ENCODE measurements at places on chromosomes 16 and 17. TPM values are rescaled to one million over a fixed set of nuclear protein-coding genes. Genes with fewer than 3 reads are reported as not detected.

The CDRT15L2 gene
- not detected for total RNA-seq

The PYY gene
- not detected for total RNA-seq

The NMRAL1 gene
- total RNA-seq: 28.9 TPM

The MEOX1 gene
- 32.9 TPM for total RNA-seq

The RFFL gene
- 25.0 TPM for total RNA-seq

The CRYM gene
- total RNA-seq: not detected

The HAS3 gene
- total RNA-seq: 1.3 TPM

- DNase-seq: no peak
Observed at GRCh38 chr17:42904110-42904469, 3.5 kb downstream of the G6PC1 start.

DNA sequence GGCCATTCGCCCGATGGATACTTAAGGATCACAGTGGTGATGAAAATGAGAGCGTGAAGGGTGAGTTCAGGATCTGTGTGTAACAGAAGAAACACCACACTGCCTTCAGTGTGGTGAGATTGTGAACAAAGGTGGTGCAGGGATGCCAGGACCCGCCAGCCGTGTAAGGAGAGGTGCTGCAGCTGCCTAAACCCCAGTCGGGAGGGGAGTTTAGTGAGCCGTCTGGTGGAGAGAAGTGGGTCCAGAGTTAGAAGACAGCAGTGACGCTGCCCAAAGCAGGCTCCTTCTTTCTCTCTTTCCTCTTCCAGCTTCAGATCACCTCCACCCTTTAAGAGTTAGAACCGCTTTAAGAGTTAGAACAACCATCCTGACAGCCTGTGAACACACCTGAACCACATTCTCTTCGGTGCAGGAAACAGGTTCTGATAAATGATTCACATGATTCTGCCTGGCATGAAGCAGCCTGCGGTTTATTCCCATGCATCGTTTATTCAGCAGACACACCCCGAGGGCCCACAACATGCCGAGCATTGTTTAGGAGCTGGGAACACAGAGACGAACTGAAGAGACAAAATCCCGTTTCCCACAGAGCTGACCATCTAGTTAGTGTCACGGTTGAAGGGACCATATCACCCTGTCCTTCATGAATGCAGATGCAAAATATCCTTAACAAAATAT, 84.0 kb upstream of the DNAH17 start:
- DNase-seq: no peak

GRCh38 chr17:18262111-18262510, 1.6 kb downstream of the MIEF2 start:
- no peak for DNase-seq

- DNase-seq: no peak
Observed at GRCh38 chr17:47716375-47716774, 16.7 kb upstream of the TBX21 start.

GRCh38 chr16:24349320-24349719, 93.2 kb downstream of the CACNG3 start:
- DNase-seq: no peak

DNA sequence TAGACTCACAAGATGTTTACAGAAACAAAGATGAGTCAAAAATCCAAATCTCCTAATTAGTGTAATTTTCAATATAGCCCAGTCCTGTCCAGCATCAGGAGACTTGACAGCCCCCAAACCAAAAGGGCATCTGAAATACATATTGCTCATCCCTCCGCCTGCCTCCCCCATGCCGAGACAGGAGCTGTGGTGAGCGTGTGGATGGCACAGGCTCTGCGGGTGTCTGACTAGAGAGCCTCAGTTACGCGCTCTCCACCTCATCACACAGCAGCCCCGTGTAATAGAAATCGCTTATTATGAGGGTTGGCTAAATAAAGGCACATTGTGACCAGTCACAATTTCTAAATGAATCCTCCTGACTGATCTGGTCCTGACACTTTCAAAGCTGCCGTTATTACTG, 43.1 kb upstream of the CBLN1 start:
- DNase-seq: no peak

GRCh38 chr16:74868501-74868900, 93.9 kb upstream of the FA2H start:
- no peak for DNase-seq

- no peak for DNase-seq
Observed at GRCh38 chr17:41695134-41695661, 6.5 kb downstream of the EIF1 start.

GRCh38 chr17:55563363-55563762, 52.1 kb upstream of the SMIM36 start:
- no peak for DNase-seq

Measured in aorta (tissue), 5 donors.